Forelimb muscle (tissue), 1 donor: ENCODE measurements at places on chromosomes 6 and 20. TPM values are rescaled to one million over a fixed set of nuclear protein-coding genes. Genes with fewer than 3 reads are reported as not detected.

DNA sequence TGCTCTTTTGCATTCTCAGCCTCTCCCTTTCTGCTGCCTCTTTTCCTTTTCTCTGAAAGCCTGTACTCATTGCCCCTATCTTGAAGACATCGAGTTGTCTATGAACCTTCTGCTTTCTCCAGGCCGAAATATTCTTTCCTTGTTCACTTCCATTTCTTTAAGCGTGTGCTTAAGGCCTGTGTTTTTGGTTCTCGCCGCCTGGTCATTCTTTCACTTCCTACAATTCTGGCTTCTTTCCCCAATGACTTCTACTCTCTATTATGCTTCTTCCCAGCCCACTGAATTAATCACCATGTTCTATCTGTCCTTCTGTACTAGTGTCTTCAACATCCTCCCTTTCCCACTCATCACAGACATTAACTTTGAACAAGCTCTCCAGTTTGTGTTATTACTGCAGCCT, 69.6 kb downstream of the C6orf52 start:
- no peak for DNase-seq

DNA sequence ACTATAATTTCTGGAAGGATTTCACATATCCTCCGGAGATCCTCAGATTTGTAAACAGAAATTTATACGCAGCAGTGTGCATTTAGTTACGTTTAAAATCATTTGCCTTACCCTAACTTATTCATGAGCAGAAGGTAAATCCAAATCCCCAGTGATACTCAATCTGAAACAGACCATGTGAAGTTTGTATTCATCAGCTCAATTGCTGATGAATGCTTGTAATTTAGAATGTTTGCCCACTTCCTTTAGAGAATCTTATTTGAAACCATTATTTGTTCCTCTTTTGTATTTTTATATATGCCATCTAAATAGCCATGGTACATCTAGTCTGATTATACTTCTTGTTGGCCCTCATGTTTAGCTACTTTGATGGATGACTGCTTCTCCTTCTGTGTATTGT, 15.4 kb downstream of the TAAR1 start:
- DNase-seq: no peak

DNA sequence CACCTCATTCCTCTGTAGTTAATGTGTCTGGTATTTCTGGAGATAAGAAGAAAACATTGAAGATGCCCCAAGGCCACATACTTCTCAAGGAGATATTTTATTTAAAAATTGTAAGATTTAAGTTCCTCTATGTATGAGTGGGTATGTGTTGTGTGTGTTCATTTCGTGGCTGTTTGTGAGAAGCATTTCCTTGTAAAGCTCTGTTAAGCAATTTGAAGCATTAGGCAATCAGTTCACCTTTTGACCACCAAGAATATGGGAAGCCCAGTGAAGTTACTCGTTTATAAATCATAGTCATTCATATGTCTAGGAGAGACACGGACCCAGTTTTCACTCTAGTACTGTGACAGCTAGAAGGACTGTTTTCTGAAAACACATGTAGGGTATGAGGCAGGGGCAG, 717.6 kb upstream of the MAP3K7 start:
- no peak for DNase-seq

DNA sequence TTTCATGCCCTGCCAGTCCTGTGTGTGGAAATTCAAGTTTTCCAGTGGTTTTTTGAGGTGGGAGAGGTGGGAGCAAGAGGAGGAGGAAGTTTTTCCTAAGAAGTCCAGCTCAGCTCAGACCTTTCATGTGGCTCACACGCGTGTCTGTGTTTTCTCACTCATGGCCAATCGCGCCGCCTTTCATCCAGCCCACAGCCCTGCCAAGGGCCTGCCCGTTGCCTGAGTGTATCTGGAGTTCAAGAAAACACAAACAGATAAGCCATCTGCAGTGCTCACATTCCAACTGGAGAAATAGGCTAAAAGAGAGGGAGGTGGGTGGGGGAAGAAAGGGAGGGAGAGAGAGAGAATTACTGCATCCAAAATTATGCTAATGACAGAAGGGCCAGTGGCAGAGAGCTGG, 12.6 kb upstream of the MPC1 start:
- no peak for DNase-seq

- DNase-seq: no peak
Observed at GRCh38 chr6:144725736-144726522, 440.8 kb downstream of the UTRN start.

- DNase-seq: no peak
Observed at GRCh38 chr6:104527761-104528415, 331.8 kb downstream of the HACE1 start.

DNA sequence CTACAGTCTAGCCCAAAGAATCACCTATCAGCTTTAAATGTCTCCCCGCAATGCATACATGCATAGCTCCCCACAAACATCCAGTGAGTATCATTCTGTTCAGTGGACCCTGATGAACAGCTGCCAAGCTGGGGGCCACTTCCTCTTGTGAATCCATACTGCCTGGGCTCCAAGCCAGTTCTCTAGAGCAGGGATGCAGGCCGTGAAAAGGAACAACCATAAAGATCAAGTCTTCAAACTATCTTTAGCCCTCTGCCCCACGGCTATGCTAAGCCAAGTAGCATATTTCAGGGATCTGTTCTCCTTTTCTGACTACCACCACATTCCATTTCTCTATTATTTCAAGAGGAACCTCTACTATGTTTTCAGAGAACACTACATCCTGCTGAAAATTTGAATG, 191.7 kb upstream of the BTBD3 start:
- no peak for DNase-seq

Gene TREM2
- not detected for polyA plus RNA-seq

Gene BPI
- polyA plus RNA-seq: 0.66 TPM
